Dermis lymphatic vessel endothelial cell (primary cell): ENCODE measurements at places on chromosomes 5 and 9. TPM values are rescaled to one million over a fixed set of nuclear protein-coding genes. Genes with fewer than 3 reads are reported as not detected.

The ABO gene
- 0.43 TPM in 2 replicates for total RNA-seq

The IFNA13 gene
- total RNA-seq: not detected in 2 replicates

The CDH18 gene
- not detected in 2 replicates for total RNA-seq

The FCN2 gene
- not detected in 2 replicates for total RNA-seq

The IRX2 gene
- 0.17 and 0.98 TPM in 2 replicates for total RNA-seq

The NTRK2 gene
- under 0.01 and 0.11 TPM in 2 replicates for total RNA-seq

The ECM2 gene
- under 0.01 TPM in 1 of 2 replicates, not detected in the other for total RNA-seq

The NDOR1 gene
- 2.1 and 2.2 TPM in 2 replicates for total RNA-seq

The WDR38 gene
- not detected in 2 replicates for total RNA-seq

The OR1J2 gene
- not detected in 2 replicates for total RNA-seq

The PDE4D gene
- 40.9 and 41.7 TPM in 2 replicates for total RNA-seq

The SHB gene
- total RNA-seq: 14.2 and 21.0 TPM in 2 replicates

The APBA1 gene
- total RNA-seq: 5.1 and 8.2 TPM in 2 replicates

The SETD9 gene
- 12.4 and 21.7 TPM in 2 replicates for total RNA-seq

The ENTPD2 gene
- total RNA-seq: not detected in 2 replicates

The GMCL2 gene
- total RNA-seq: not detected in 2 replicates

The PRUNE2 gene
- total RNA-seq: 14.1 and 19.4 TPM in 2 replicates

The MELK gene
- 5.1 and 5.7 TPM in 2 replicates for total RNA-seq

The TAF11L10 gene
- total RNA-seq: not detected in 2 replicates

The PCDHA1 gene
- under 0.01 and 0.09 TPM in 2 replicates for total RNA-seq

The DDX4 gene
- not detected in 2 replicates for total RNA-seq

The ARL14EPL gene
- 0.17 and 0.33 TPM in 2 replicates for total RNA-seq

The ADRA1B gene
- total RNA-seq: 0.11 TPM in 1 of 2 replicates, not detected in the other

The RGMB gene
- total RNA-seq: 8.2 and 10.5 TPM in 2 replicates

The ANAPC2 gene
- 19.9 and 20.9 TPM in 2 replicates for total RNA-seq

The CFAP157 gene
- total RNA-seq: 0.09 TPM in 1 of 2 replicates, not detected in the other

The TRIM14 gene
- total RNA-seq: 0.95 and 1.1 TPM in 2 replicates

The PCDHGB4 gene
- total RNA-seq: 6.7 and 11.3 TPM in 2 replicates

The FBN2 gene
- 1.3 and 4.3 TPM in 2 replicates for total RNA-seq

The PAEP gene
- not detected in 2 replicates for total RNA-seq

The CCDC192 gene
- total RNA-seq: not detected in 2 replicates
